ENCODE measurements at places on chromosomes 3 and 15.

GRCh38 chr15:64092075-64092820 lies 1.4 kb downstream of the CIAO2A start:
- no peak for DNase-seq

- DNase-seq = no peak
Observed at GRCh38 chr3:71551311-71551919, 32.1 kb downstream of the FOXP1 start.

GRCh38 chr15:32029409-32029861 lies 880 bp upstream of the CHRNA7 start:
- peak; percentile 12 for DNase-seq

DNA sequence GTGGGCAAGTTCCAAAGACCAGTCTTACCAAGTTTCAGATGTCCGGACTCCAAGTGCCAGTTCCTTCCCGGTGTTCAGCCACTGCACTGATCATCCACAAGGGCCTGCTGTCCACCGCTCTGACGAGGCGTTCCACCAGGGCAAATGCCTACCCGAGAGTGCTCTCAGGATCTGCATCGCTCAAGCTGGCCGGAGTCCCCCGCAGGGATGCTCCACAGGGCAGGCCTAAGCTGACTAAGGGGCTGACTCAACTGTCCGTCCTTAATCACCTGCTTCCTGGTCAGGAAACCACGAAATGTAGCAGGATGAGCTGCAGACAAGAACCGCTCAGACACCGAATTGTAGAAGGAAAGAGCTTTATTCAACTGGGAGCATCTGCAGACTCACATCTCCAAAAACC lies 341.6 kb downstream of the KCNH8 start:
- DNase-seq = no peak

GRCh38 chr3:165837058-165837525 lies at the start of gene BCHE:
Gene BCHE (minus strand): TSS chr3:165837423. CDS start chr3:165831033, 6,390 bp downstream.
- peak; percentile 90 for DNase-seq

- DNase-seq = no peak
Observed at GRCh38 chr3:15496341-15496664, 25.2 kb downstream of the COLQ start.

DNA sequence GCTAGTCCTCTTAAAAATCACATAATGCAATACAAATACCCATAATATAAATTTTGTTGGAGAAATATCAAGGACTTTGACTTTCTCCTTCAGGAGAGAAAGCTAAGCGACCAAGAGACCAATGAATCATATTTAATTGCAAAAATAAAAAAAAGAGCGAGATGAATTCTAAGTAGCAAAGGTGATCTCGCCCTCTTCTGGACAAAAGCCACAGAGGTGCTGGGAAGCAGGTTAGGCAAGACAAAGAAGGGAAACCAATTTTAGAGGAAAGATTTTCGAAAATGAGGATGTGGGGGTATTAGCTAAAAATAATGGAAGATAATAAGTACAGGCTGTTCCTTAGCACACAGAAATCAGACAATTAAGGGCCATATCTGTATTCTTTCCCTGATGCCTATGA lies 111.4 kb upstream of the PLAAT1 start:
- no peak for DNase-seq

DNA sequence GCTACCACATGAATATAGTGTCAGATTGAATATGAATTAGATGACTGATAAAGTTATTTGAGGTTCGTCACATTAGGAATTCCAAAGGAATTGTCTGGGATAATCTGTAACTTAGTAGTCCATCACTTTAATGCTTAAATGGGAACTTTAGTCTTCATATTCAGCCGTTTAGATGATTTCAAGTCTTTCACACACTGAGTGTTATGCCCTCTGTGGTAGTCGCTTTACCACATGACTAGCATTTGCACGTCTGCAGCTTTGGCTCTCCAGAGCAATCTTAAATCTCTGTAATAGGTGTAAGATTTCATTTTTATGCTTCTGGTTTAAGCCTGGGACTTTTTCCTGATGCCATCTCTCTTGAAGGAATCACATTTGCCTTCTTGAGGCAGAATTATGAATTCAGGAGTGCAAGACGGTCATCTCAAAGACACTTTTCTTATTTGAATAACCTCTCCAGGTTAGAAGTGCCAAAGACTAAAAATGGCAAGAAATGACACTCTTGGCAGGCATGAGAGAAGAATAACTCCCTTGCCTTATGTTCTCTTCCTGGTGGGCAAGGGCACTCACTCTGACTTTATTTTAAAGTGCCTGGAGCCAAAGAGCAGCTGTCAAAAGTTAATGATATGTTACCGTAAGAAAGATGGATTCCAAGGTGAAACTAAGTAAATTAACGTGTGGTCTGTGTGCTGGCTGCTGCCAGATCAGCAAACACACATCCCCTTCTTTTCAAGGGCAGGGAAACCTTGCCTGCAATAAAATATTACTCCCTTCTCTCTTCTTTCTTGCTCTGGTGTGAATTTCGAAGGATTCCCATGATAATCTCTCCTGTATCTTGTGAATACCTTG lies 153.3 kb downstream of the B3GALNT1 start:
- DNase-seq = no peak

DNA sequence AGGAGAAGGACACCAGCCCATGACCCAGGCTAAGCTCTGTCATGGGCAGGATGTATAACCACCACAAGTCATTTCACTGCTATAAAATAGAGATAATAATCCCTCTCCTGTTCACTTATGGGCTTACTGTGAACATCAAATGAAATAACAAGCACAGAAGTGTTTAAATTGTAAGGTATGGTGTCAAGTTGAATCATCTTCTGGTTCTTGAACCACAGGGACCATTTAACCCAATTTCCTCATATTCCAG lies 44.3 kb upstream of the TLE3 start:
- DNase-seq = no peak

GRCh38 chr3:9352917-9353752 lies 9.7 kb upstream of the THUMPD3 start:
- peak; percentile 73 for DNase-seq

DNA sequence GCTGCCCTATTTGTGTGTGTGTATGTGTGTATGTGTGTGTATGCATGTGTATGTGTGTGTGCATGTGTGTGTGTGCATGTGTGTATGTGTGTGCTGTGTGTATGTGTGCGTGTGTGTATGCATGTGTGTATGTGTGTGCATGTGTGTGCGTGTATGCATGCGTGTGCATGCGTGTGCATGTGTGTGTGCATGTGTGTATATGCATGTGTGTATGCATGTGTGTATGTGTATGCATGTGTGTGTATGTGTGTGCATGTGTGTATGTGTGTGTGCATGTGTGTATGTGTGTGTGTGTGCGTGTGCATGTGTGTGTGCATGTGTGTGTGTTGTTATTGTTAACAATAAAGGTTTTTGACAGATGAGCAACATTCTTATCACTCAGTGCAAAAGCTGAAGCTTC lies 110.8 kb upstream of the HES1 start:
- DNase-seq = no peak

DNA sequence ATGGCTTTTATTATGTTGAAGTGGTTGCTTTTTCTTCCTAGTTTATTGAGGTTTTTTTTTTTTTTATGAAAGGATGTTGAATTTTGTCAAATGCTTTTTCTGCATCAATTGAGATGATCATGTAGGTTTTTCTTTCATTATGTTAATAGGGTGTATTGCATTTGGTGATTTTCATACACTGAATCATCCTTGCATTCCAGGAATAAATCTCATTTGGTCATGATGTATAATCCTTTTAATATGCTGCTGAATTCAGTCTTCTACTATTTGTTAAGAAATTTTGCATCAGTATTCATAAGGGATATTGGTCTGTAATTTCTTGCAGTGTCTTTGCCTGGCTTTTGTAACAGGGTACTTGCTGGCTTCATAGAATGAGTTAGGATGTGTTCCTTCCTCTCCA lies 11.5 kb upstream of the CLRN1 start:
- DNase-seq = no peak

GRCh38 chr3:122024800-122025199 lies 2.8 kb upstream of the ILDR1 start:
- no peak for DNase-seq

DNA sequence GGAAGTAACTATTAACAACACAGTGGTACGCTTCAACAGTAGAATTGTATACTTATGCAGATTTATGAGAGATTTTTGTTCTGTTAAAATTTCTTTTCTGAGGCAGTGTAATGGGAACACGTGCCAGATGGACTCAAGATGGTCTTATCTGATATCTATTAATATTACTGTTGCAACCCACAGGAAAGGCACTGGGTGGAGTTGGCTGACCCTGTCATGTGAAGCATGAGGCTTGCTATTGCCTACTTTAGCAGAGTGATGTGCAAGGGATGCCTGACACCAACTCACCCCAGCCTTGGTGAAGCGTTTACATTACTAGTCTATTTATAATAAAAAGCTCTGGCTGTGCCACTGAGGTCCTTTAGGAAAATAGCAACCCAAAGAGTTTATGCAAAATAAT lies 19.8 kb upstream of the ARNT2 start:
- no peak for DNase-seq

GRCh38 chr3:55805169-55805568 lies 318.1 kb upstream of the WNT5A start:
- DNase-seq = no peak

All from skin of body (tissue), 3 donors.